NCI-H1092 (cell line): ENCODE measurements at places on chromosomes 5 and 9.

- DNase-seq: no peak
Observed at GRCh38 chr5:117461966-117462365, 887.3 kb upstream of the SEMA6A start.

GRCh38 chr9:14560194-14560593 is 133.0 kb downstream of the ZDHHC21 start:
- no peak for DNase-seq

DNA sequence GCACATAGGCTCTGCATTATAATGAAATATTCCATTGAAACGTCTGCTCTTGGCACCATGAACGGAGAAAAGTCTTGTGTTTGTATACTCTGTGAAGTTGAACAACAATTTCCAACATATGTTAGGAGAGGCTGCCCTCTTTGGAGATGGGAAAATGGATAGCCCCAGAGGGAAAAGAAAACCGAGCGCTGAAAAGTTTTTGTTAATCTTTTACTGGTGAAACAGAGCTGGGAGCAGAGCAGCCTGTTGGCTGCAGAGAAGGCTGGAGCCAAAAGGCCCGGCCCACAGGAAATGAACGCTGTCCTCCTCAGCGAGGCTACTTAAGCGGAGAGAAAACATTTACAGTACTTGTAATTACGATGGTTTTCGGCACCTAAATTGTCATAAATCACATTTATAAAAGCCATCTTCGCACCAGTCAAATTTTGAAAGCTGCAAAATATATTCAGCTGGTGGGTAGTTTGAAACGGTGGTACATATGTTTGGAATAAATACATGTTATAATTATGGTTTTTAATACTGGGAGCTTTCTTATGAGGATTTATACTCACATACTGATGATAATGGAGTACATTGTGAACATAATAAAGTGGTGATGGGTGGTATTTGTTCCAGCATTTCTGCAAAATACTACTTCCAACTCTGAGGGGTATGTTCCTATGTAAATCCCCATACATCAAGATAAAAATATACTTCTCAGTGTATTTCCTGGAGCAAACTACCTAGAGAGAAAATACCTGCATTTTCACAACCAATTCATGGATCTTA is 129.6 kb upstream of the CNTLN start:
- peak; percentile 31 for DNase-seq

DNA sequence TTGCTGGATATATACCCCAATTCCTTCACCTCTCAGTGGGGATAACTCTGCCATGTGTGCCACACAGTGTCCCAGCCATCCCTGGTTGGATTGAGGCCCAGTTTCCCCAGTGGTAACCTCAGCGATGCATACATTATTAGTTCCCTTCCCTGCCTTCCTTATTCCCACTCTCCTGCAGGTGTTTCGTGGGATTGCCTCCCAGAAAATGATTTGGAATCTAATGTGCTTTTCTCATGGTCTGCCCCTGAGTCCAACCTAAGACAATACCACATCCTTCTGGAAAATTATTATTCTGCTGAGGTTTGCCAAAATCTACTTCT is 8.4 kb upstream of the SPINK4 start:
- no peak for DNase-seq

- DNase-seq: no peak
Observed at GRCh38 chr9:135091545-135091944, 4.1 kb downstream of the OLFM1 start.

DNA sequence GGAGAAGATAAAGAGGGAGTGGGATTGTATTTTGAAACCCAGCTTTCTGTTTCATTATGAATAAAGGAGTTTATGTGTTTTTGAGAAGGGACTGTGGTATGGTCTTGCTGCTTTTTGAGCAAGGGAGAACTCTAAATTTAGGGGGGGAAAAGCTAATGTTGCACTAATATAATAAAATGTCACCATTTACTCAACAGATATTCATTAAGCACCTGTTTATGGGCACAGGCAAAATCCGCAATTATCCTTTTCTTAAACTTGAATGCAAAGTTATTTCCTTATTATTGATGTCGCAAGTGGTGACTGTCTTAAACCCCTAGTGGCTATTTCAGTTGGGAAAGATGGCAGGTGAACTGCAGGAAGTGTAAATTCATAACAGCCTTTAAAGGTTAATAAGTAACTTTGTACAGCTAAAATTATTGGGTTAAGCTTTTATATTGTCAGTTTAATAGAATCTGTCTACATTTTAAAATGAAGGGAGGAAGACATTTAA is 1.5 kb downstream of the CDC42SE2 start:
- DNase-seq: no peak

- DNase-seq: no peak
Observed at GRCh38 chr5:154723740-154724505, 31.3 kb upstream of the LARP1 start.

DNA sequence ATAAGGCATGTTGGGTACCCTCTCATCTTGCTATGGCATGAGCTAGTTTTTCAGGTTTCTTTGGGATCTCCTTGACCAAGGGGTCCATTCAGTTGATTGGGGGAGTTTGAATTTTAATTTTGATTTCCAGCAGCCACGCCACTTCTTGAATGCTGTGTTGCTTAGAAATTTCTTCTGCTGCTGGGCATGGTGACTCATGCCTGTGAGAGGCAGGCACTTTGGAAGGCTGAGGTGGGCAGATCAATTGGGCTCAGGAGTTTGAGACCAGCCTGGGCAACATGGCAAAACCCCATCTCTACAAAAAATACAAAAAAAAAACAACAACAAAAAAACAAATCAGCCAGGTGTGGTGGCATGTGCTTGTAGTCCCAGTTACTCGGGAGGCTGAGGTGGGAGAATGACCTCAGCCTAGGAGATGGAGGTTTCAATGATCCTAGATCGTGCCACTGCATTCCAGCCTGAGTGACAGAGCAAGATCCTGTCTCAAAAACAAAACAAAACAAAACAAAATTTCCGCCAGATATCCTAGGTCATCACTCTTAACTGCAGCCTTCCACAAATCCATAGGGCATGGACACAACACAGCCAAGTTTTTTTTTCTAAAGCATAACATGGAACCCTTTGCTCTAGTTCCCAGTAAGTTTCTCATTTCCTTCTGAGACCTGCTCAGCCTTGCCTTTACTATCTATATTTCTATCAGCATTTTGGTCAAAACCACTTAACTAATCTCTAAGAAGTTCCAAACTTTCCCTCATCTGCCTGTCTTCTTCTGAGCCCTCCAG is 17.7 kb downstream of the TMC1 start:
- DNase-seq: no peak

DNA sequence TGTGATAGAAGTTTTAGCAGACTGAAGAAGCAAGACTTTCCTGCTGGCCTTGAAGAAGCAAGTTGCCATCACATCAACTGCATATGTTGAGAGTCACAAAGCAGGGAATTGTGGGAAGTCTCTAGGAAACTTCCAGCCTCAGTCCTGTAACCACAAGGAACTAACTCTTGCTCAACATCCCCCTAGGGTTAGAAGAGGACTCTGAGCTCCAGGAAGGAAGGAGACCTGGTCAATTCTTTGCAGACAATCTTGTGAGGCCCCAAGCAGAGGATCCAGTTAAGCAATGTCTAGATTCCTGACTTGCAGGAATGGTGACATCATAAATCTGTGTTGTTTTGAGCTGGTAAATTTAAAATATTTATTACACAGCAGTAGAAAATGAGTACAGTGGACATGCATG is 18.6 kb upstream of the ZNF366 start:
- no peak for DNase-seq

- DNase-seq: peak; percentile 41
Observed at GRCh38 chr5:5492087-5492933, 69.8 kb downstream of the ICE1 start.

DNA sequence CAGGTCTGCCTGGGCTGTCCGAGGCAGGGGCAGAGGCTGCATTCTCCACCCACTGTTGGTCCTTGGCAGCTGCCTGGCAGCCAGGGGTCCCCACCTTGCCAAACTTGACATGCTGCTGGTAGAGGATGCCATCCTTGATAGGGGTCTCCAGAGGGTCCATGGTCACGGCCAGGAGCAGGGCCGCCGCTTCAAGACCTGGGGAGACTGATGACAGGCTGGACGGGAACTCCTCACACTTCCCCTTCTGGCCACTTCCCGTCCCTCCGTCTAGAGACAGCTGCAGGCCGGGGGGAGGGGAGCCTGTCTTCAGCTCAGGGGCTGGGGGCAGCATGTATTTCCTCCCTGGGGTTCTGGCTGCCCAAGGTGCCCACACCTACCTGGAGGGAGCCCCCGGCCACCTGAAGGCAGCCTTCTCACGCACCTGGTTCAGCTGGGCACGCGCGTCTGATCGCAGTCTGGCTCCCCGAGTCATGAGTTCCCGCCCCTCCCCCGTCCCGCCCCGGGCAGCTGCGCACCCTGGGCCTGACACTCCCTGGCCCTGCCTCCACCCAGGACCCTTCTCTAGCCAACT is at the start of gene DOK3:
TSS of gene DOK3 (minus strand) at position 446 of the 571 bp plus-strand sequence. CDS start at position 160, 286 bp downstream.
- DNase-seq: no peak

DNA sequence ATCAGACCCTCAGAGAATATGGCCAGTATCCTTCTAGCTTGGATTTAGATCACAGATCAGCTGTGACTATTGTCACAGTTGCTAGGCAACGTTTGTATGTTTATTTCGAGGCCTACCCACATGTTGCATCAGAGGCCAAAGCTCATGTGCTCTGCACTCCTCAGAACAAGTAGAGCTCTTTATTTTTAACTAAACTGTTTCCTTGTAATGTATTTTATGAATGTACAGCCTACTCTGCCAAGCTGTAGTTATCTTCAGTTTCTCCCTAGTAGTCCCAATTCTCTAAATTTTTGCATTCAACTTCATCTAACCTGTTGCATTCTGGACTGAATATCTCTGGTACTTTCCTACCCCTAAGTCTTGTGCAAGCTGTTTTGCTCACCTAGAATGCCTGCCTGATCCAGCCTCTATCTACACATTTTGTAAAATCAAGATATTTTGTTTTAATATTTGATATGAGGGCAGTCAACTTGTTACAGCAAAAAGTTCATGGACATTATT is 52.8 kb downstream of the CAST start:
- no peak for DNase-seq

- no peak for DNase-seq
Observed at GRCh38 chr5:63953217-63953616, 9.0 kb downstream of the HTR1A start.

- DNase-seq: no peak
Observed at GRCh38 chr9:97985058-97985861, 2.1 kb downstream of the ANP32B start.

- peak; percentile 7 for DNase-seq
Observed at GRCh38 chr5:56148453-56148971, 84.6 kb downstream of the ANKRD55 start.

GRCh38 chr5:65800775-65801174 is 78.8 kb downstream of the NLN start:
- DNase-seq: no peak

- DNase-seq: no peak
Observed at GRCh38 chr5:96817506-96817905, 9.8 kb upstream of the ERAP1 start.

GRCh38 chr5:151950706-151951105 is 26.1 kb upstream of the GLRA1 start:
- no peak for DNase-seq

GRCh38 chr5:22887566-22887965 is 34.4 kb upstream of the CDH12 start:
- DNase-seq: no peak

GRCh38 chr9:79551994-79552393 is 19.8 kb upstream of the TLE4 start:
- no peak for DNase-seq

- DNase-seq: no peak
Observed at GRCh38 chr5:98096155-98096554, 677.3 kb upstream of the RGMB start.

DNA sequence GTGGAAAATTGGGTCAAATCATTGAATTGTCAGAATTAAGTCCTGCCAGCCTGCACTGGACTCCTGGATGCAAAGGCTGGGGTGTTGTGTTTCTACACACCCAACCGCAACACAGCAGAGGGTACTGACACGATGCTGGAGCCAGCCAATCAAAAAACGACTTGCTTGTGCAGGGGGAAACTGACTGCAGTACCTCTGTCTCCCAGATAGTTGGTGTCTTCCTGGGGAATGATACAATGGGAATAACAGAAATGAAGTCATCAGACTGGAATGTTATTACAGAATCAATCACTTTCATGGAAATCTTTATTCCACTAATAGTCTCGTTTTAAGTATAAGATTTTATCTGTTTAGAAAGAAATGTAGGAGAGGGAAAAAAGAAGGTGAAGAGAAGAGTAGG is 330.3 kb downstream of the MLLT3 start:
- DNase-seq: no peak

GRCh38 chr5:118405650-118406061 is 582.7 kb downstream of the DTWD2 start:
- DNase-seq: no peak

DNA sequence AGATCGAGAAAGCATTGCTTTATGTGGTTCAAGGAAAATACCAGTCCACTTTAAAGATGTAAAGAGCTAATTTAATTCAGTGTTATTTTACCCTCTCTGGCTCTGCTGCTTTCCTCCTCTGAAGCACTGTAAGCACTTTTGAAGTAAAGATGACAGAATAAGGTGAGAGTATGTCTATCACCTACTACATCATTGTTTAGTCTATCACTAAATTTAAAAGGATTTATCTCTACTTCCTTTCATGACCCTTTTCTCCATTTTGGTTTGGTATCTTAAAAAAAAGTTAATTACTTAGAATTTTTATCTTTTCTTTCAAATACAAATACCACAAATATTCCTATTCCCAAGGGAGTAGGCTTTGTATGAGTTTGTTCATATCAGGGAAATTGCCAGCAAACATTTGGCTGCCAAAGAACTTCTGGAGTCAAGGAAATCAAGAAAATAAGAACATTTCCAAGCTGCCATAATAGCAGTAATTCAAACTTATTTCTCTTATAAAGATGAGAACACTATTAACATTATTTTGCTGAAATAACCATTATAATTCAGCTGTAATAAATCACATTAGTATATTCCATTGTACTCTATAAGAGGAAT is 77.8 kb downstream of the SLC38A9 start:
- no peak for DNase-seq

DNA sequence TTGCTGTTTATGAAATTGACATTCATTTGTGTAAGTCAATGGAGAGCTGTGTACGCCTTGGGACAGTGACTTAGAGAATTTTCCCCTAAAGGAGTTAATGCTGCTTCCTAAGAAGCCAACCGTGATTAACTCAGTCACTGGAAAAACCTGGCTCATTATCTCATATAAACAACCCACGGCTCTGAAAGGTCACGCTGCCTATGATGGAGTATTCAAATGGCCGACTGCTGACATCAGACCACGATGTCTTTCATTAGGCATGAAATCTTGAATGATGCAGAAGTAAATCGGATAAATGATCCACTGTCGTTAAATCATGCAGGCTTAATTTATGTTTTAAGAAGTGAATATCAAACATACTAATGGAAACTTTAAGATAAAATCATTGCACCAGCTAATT is 603.7 kb downstream of the RAB3C start:
- DNase-seq: no peak

- no peak for DNase-seq
Observed at GRCh38 chr9:101437806-101438232, 2.2 kb upstream of the ALDOB start.

DNA sequence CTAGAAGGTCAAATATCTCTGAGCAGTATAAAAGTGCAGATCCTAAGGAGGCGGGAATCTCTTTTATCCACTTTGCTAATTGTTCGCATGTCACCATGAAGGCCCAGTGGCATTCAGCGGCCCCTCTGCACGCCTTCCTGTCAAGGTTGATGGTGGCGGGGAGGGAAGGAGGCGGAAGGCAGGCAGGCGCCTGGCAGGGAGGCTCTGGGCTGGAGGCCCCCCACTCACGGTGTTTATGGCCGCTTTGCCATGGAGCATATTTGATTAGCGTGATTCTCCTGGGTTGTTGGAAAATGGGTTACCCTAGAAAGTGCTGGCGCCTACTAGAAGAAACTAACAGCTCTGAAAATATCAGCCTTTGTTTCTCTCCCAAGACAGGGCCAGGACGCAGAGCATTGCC is 209.6 kb downstream of the FSTL4 start:
- no peak for DNase-seq
